Stimulated activated CD4-positive, alpha-beta T cell treated with anti-CD3 and anti-CD28 coated beads, Interleukin-15, amount 100 ng/mL, for 48 hours (primary cell): ENCODE measurements at places on chromosomes 6 and 20.

DNA sequence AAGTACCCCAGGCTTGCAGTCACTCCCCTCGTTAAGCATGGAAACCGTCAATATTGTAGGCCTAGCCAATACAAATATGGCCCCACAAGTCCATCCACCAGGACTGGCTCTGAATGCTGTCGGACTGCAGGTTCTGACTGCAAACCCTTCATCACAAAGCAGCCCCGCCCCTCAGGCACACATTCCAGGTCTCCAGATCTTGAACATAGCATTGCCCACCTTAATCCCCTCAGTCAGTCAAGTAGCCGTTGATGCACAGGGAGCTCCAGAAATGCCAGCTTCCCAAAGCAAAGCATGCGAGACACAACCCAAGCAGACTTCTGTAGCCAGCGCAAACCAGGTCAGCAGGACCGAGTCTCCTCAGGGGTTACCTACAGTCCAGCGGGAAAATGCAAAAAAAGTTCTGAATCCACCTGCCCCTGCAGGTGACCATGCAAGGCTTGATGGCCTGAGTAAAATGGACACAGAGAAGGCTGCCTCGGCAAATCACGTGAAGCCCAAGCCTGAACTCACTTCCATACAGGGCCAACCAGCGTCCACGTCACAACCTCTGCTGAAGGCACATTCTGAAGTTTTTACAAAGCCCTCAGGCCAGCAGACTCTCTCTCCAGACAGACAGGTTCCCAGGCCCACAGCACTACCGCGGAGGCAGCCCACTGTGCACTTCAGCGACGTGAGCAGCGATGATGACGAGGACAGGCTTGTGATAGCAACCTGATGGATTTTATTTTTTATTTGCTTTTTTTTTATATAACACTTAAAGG, 126.2 kb upstream of the EDN1 start:
- no peak for DNase-seq

DNA sequence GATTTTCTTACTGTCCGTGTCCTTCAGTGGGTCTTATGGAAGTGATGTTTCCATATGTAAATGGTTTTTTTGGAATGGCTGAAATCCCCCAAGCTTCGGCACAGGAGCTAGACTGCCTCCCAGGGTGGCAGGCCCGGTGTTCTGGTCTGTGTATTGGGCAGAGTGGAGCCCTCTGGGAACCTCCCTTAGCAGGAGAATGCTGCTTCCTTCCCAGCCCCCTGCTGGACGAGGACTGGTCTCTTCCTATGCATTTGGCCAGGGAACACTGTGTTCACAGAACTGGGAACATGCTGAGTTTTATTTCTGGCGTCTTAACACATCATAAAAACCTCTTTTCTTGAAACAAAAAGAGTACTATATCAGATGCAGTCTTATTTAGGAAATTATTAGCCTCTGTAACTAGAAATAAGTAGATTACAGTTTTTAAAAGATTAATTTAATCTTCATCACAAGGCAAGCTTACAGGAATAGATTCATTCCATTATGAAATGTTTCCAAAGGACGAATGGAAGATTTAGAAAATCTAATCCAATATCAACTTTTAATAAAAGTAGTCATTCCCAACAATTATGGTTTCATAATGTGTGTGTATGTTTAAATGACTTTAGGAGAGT, 56.6 kb downstream of the SYTL3 start:
- DNase-seq, result no peak

DNA sequence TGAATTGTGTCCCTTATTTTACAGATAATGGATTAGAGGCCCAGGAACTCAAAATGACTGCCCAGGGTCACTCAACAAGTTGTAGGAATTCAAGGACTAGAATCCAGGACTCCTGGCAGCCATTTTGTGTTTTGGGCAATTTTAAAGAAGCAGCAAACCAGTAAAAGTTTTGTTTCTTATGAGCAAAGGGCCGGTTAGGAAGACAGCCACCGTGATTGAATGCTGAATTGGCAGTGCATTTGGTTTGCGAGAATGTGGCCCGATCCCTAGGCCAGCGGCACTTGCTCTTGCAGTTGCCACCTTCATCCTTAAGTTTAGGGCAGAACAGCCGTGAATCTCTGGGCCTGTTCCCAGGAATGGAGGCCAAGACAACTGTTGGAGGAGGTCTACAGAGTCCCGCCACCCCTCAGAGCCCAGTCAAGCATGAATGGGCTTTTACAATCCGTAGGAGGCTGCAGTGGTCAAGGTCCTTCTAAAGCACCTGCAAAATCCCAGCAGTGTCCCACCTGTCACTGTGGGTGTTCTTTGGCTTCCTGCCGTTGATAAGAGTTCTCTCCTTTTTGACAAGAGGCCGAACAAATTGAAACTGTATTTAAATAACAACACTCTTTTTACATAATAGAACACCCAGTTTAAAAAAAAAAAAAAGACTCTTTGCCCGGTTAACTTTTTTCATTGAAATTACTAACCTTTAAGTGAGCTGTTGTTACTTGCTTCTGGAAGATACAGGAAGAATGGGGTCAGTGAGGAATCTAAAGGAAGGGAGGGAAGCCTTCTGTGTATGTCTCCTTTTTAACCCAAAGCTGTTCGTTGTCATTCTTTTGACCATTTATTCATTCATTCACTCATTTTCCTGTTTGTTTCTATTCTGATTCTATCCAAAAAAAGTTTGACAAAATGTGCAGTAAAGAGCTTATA, 68.7 kb downstream of the PHACTR2 start:
- no peak for DNase-seq

DNA sequence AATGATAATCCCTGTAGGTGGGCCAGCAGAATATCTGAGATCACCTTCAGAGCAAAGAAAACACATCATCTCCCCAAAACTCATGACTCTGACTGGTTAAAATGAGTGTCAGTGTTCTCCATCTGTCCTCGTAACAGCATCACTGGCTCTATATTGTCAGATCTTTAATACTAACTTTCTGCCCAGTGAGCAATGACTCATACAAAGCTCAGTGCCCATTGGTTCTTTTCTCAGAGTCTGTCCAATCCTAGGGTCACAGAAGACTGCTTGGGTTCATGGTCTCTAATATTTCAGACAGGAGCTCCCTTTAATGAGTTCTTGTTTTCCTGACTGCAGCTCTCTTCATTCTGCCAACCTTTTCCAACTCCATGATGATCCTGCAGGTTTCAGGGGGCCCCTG, 36.4 kb downstream of the HLA-DPB1 start:
- DNase-seq, result no peak

GRCh38 chr20:11331096-11331495, 586.6 kb upstream of the BTBD3 start:
- DNase-seq, result no peak

GRCh38 chr6:111011360-111012142, 29.7 kb downstream of the RPF2 start:
- DNase-seq, result no peak

- no peak for DNase-seq
Measured at GRCh38 chr20:23334111-23334510, 16.5 kb upstream of the NXT1 start.

DNA sequence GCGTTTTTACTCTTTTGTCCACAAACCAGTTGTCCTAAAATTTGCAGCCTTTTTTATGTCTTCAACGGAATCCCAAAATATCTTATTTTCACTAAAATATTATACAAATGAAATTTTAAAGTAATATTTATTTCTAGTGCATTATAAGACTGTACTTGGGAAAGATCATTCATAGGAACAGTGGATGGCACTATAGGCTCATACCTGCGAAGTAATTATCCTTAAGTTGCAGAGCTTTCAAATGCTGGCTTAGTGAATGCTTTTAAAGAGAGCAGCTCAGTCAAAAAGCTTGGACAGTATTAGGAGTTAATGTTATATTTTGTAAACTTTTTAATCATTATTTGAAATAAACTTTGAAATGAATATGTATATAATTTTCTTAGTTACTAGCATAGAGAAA, 254.9 kb downstream of the CDKAL1 start:
- no peak for DNase-seq

DNA sequence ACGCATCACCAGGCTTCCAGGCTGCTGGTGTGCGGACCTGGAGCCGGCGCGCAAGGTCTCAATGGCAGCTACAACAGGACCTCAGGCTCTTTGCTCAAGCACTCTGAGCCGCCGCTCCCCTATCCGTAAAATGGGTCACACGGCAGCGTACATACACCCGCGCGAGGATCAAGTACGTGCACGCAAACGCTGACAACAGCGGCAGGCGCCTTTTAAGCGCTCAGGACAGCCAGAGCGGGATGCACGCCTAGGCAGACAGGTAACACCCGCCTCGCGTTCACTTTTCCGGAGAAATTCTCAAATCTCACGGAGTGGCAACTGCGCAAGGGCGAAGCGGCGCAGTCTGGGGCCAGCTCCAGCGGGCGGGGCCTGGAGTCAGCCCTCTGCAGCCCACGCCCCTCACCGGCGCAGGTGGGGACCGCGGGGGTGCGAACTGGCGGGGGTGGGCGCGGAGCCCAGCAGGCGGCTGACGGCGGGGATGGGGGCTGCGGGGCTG, 535 bp downstream of the EXOC2 start:
- DNase-seq, result peak; percentile 71

- DNase-seq, result no peak
Measured at GRCh38 chr6:51283723-51284355, 465.2 kb downstream of the TFAP2B start.

GRCh38 chr6:136812174-136812573, 10.2 kb upstream of the PEX7 start:
- no peak for DNase-seq

- DNase-seq, result no peak
Measured at GRCh38 chr20:29741894-29742698, 1515.4 kb upstream of the DEFB115 start.

- DNase-seq, result no peak
Measured at GRCh38 chr20:51354769-51355319, 187.7 kb downstream of the NFATC2 start.

DNA sequence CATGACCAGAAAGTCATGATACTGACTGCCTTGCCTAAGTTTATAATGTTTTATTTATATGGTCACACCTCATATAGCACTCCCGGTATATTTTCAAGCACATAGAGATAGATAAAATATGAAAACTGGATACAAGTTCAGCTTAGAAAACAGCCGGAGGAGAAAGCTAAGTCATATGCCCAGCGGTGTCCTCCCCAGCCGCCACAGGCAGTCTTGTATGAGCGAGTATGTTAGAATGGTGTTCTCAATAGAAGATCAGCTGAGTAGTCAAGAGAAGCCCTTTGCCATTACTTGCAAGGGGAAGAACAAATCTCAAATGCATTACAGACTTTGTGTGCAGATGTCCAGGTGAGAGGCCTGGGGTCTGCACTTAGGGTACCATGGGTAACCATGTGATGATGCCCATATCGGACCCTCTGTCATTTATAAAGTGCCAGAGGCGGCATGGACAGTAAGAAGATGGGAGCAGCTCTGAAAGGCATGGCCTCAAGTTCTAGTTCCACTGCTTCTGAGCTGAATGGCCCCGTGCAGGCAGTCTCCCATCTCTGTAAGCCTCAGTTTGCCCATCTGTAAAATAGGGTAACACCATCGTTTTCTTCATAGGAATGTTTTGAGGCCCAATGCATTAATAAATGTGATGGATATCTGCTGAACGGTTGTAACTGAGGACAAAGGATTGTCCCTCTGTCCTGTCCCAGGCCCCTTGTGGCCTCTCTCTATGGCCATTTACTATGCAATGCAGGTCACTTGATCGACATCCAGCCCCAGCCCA, 195.7 kb upstream of the SNX9 start:
- DNase-seq, result no peak

- DNase-seq, result no peak
Measured at GRCh38 chr6:16324606-16325225, 86.3 kb downstream of the GMPR start.

- DNase-seq, result no peak
Measured at GRCh38 chr20:50655311-50655880, 35.9 kb downstream of the RIPOR3 start.

DNA sequence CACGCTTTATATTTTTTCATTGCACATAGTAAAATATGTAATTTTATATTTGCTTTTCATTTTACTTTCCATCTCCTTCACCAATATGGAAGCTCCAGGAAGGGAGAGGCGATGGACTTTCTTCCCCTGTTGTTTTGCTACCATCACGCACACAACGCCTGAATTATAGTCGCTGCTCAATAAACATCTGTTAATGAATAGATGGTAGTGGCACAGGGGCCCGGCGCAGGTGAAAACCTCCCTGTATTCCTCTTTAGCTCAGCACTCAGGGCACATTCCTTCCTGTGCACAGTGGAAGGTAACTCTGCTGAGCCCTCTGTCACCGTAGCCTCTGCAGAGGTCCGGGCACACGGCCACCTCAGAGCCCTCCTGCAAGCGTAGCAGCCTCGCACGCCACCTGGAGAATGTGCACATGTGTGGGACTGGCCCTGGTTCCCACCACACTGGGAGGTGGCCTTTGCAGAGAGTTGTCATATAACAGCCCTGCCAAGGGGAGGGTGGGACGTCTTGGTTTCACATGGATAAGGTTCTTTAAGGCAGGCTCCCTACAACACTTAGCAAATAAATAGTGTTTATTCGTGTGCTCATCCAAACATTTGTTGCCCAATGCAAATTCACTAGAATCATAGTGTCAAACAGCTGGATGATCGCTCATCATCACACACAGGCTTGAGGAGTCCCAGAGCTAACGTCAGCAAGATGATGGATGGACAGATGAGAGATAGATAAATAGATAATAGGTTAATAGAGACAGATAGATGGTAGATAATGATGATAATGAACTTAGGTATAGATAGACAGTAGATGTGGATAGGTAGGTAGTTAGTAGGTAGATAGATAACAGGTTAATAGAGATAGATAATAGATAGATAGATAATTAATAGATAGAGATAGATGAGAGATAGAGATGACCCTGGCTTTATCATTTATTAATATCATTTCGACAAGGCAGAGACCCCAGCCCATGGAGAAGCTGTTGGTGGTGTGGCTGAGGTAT, 32.3 kb upstream of the AFDN start:
- DNase-seq, result no peak

GRCh38 chr6:160258346-160259142, at the start of gene SLC22A2:
Gene SLC22A2, minus strand, starts transcription at chr6:160258821. Its CDS starts 64 bp downstream, at chr6:160258757.
- no peak for DNase-seq

GRCh38 chr6:51299621-51300380, 481.1 kb downstream of the TFAP2B start:
- DNase-seq, result no peak

DNA sequence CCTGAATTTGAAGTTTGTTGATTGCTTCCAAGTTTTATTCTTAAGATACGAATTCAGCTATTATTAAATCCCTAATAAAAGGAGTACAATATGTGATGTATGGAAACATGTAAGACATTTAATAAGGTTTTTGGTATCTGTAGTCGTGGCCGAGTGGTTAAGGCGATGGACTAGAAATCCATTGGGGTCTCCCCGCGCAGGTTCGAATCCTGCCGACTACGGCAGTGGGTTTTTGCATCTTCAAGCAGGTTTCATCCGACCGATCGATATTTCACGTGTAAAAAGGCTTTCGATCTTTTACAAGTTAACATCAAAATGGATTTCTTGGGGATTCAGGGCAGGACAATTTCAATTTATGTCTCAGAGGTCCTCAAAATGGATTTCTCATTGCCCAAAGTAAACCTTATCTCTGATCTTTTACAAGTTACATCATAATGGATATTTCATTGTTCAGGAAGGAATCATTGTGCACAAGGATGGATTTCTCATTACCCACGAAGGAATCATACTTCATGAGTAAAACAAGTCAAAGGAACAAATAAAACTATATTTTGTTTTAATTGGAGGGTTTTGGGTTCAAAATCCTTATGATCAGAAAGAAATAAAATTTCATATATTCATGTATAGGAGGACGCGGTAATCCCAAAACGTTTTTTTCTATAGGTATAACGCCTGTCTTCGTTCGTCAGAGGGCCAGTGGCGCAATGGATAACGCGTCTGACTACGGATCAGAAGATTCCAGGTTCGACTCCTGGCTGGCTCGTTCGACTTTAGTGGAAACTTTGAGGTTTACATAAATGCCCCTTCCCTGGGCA, 37.3 kb upstream of the BTN3A2 start:
- DNase-seq, result peak; percentile 58
